Stimulated activated CD4-positive, alpha-beta T cell treated with anti-CD3 and anti-CD28 coated beads, Interleukin-4, amount 100 ng/mL, for 4 hours (primary cell): ENCODE measurements at places on chromosomes 5 and 9.

DNA sequence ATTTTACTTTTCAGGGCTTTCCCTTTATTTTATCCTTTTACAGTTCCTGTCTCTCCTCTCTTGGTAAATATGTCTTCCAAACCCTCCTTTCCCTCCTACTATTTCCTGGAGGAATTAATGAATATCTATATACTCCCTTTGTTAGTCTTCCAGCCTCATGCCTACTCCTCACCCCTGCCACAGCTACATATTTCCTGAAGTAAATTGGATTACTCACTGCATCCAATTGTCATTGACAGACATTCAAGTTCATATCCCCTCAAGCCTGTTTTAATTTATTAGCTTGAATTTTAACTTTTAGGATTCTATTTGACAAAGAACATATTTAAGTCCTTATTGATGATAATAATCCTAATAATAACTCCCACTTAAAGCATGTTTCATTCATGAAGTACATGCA, 314.5 kb downstream of the TMEM161B start:
- no peak for DNase-seq

- DNase-seq, result no peak
These were observed 669.7 kb downstream of the MAT2B start for GRCh38 chr5:164175083-164175482.

GRCh38 chr9:127707766-127708165, 978 bp downstream of the CFAP157 start:
- DNase-seq, result no peak

GRCh38 chr9:121972501-121972981, 120.6 kb downstream of the TTLL11 start:
- no peak for DNase-seq

DNA sequence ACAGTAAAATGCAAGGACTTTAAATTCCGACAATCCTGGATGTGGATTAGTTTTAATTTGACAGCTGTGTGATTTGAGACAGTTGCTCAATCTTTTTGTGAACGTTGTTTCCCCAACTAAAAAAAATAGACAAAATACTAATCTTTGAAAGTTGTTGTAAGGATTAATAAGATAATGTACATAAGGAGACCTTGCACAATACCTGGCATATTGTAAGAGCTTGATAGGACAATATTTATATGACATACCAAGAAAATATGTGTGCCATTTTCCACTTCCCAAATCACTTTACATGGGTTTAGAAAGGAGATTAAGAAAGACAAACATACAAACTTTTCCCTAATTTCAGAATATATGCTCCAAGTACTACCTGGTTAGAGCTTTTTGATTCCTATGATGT, 25.3 kb downstream of the ARRDC3 start:
- no peak for DNase-seq

DNA sequence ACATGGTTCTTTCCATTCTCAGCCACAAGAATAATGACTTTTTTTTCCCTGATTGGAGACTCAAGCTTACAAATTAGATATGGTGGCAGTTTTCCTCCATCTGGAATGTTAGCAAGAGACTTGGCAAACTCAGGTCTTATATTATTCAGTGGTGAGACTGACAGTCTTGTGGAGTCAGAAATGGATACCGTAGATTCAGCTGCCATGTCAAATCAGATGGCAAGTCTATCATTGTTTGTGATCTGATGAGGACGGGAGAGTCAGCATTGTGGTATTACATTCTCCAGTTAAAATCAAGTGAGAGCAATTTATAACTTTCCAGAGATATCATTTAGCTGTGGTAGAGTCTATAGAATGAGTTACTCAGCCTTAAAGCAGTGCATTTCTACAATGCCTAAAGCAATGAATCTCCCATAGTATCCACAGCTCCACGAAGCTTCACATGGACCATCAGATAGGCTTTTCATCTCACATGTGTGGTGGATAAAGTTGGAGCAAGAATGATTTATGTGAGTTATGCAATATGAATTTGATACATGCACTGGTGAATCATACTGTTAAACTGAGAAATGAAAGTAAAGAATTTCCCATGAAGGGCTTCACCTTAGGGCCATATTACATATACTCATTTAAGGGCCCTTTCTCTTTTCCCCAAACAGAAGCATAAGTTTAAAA, 430.6 kb downstream of the ZNF608 start:
- no peak for DNase-seq

DNA sequence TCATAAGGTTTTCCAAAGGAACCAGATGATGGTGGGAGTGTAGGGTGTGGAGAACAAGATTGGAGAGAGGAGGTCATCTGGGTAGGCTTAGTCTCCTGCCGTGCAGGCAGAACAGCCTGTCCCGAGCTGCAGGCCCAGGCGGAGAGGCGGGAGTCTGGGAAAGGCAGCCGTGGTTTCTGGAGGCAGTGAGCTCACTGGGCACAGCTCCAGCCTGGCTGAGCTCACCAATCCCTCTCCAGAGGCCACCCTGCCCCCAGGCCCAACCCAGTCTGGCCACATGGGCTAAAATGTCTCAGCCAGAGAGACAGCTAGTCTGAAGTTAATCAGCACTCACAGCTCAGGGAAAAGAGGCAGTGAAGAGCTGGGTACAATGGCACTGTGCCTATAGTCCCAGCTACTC, 12.3 kb downstream of the P4HA2 start:
- no peak for DNase-seq

DNA sequence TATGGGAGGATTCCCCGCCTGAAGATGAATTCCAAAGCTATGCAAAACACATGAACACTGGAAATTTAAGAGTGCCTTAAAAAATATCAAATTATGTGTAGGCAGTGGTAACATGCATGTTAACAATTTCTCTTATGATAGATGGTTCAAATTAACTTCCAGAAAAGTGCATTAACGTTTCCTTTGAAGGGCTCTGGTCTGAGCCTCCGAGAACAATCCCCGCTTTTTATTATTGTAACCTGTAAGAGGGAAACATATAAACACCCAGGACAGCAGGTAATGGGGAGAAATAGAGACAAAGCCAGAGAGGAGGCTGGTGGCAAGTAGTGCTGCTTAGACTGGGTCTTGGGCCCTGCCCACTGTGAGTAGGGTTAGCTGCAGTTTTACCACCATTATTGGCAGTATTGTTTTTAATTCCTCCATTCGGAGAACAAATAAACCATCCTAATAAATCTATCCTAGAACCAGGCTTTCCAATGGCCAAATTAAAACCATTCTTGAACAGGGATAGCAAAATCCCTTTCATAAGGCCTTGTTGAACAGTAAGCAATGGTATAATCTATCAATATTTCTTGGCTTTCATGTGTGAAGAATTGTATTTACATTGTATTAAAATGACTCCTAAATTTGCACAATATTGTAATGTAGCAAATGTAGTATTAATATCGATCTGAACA, 6.3 kb downstream of the NR2F1 start:
- no peak for DNase-seq

DNA sequence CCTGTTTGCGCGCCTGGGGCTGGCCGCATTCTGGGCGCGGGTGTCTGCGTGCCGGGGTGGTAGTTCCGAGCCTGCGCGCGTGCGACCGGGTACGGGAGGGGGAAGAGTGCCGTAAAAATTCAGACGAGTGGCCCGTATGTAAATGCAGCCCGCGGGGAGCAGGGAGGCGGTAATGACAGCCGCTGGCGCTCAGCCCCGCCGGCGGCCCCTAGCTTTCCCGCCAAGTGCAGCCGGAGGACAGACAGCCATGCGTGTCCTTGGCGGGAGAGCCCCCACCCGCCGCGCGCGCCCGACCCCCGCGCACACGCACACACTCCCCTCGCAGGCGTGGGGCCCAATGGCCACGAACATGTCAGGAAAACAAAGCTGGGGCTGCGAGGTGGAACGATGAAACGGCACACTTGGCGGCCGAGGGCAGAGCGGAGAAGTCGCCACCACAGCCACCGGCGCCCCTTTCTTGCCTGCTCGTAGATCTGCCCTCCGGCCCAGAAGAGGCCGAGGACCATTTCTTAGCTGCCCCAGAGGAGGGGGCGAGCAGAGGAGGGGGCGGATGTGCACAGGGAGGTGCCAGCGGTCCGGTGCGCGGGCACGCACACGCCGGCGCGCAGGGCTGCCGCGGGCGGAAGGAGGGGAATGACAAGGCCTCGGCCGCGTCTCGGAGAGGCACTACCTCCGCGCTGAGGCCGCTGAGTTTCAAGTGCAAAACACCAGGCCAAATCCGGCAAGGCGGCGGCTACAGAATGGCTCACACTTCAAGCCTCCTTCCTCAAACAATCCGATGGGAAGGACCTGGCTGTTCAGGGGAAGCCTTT, 208.4 kb downstream of the MEF2C start:
- no peak for DNase-seq

GRCh38 chr5:149485655-149486615, 65.3 kb downstream of the CSNK1A1 start:
- no peak for DNase-seq

- no peak for DNase-seq
These were observed 85.6 kb downstream of the PTTG1 start for GRCh38 chr5:160507221-160507721.

DNA sequence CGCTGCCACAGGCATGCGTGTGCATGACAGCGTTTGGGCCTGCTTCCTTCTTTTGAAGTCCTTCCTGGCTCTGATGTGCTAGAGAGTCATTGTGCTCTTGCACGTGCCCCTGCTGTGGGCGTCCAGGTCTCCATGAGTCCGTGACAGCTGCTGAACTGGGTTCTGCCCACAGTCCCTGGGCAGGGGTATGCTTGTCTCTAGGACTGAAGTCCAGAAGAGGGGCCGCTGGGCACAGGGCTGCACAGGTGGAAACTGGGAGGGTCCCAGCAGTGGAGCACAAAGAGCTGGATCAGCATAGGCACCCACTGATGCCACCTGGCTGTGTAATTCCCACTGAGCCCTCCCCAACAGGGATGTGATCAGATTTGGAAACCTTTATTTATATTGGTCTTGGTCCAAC, 169.4 kb downstream of the IRX2 start:
- DNase-seq, result no peak

DNA sequence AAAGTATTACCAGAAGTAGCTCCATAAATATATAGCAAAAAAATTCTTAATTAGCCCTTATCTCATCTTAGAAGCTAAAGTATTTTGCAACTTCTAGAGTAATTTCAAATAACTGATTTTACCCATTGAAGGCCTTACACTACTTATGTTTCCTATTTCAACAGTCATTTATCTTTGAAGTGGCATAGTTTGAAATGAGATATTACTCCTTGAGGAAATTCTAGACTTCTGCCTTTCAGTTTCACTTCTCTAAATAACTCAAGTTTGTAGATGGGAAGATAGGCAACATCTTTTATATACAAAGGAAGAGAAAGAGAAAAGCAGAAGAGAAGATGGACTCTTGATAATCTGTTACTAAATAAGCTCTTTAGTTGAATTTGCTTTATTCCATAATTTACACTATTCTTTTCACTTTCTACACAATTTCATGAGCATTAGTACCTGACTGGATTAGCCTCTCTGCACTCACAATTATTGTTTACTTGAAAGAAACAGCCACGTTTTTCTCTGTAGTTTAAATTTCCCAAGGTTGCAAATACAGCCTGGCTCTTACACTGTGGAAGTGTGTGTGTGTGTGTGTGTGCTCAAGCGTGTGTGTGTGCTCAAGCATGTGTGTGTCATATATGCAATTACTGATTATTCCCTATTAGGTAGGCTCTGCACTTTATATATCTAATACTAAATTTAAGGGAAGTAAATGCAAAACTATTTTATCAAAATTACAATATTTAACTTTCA, 60.6 kb upstream of the EMB start:
- DNase-seq, result no peak

DNA sequence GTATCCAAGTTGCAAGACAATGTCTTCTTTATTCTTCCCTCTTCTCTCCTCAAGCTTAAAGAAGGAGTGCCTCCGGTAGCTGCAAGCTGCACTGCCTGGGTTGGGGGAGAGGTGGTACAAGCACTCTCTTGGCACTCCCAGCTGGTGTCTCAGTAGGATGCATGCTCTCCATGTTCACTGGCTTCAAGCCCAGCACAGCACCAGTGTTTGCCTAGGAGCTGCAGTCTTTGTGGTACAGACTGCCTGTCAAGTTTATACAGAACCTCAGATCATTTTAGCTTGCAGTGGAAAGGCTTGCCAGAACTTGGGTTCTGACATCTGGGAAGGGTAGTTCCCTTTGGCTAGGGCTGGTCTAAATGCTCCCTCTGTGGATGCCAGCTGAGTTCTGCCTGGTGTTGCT, 505.6 kb downstream of the MAN2A1 start:
- DNase-seq, result no peak

DNA sequence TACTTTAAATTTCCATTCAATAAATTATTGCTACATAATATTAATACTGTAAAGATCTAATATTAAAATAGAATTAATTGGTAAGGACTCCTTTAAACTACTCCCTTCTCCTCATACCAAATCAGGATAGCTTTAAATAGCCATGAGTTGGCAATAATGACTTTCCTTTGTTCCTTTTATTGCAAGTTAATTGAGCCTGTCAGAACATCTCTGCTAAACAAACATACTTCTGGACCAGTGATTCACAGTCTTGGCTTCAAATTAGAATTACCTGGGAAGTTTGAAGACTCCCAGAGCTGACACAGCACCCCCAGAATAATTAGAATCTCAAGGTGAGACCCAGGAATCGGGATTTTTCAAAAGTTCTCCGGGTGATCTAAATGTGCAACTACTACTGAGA, 18.7 kb downstream of the C5orf58 start:
- no peak for DNase-seq
